ENCODE measurements at places on chromosomes 3 and 15.

GRCh38 chr3:73530022-73530396 lies 94.7 kb downstream of the PDZRN3 start:
- DNase-seq = no peak

DNA sequence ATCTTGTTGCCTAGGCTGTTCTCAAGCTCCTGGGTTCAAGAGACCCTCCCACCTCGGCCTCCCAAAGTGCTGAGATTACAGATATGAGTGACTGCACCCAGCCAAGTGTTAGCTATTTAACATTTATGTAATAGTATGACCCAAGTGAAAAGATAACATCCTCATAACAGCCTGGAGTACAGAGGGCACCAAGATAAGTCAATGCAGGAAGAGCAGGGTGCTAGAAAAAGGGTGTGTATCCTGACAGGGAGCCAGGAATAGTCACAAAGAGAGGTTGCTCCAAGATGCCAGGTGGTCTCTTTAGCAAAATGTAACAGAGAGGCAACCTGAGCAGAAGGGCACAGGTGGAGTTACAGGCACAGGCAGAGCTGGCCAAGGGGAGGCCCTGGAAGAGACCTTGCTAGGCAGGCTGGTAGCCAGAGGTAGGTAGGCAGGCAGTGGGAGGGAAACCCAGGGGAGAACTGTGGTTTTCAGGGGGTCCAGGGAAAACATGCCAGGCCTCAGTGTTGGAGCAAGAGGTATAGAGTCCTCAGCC lies 277.4 kb downstream of the ERC2 start:
- DNase-seq = no peak

- no peak for DNase-seq
Observed at GRCh38 chr15:50758712-50759205, 6.7 kb downstream of the SPPL2A start.

GRCh38 chr15:25875566-25875965 lies 12.4 kb upstream of the ATP10A start:
- DNase-seq = no peak

DNA sequence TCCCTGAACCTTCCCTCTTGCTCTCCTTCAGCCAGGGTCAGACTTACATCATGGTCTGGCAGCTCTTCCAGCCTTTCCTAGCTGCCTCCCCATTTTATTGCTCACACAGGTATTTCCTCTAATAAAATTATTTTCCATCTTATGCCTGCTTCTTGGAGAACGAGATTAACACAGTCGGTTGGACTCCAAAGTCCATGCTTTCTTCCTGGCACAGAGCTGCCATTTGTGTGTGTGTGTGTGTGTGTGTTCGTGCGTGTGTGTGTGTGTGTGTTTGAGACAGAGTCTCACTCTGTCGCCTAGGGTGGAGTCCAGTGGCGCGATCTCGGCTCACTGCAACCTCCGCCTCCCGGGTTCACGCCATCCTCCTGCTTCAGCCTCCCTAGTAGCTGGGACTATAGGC lies 15.5 kb downstream of the FSD2 start:
- DNase-seq = no peak

DNA sequence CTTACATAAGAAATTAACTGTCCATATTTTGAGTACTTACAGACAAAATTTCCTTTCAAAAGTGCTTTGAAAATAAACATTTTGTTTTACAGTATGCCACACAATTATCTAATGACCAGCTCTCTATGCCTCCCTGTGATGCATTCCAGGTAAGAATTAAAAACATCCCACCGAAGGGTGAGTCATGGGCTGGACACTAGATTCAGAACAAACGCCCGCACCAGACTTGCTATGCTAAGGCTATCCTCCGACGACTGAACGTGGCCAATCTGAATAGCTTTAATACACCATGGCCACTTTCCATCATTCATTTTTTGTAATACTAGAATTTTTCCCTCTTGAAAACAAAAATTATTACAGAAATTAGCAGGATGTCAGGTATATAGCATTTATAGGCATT lies 139.8 kb upstream of the TNIK start:
- DNase-seq = no peak

DNA sequence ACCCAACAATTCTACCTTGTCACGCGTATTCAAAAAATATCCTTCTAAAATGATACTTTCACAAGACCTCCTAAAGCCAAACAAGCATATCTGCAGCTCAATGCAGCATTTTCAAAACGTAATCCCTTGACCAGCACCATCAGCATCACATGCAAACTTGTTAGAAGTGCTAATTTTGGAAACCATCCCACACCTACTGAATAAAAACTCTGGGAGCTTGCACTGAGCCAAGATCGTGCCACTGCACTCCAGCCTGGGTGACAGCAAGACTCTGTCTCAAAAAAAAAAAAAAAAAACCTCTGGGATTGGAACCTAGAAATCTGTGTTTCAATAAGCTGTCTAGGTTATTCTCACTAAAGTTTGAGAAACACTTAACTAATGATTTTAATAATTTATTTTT lies 223.3 kb upstream of the CCDC54 start:
- no peak for DNase-seq

- DNase-seq = no peak
Observed at GRCh38 chr3:177553012-177553411, 355.7 kb upstream of the TBL1XR1 start.

DNA sequence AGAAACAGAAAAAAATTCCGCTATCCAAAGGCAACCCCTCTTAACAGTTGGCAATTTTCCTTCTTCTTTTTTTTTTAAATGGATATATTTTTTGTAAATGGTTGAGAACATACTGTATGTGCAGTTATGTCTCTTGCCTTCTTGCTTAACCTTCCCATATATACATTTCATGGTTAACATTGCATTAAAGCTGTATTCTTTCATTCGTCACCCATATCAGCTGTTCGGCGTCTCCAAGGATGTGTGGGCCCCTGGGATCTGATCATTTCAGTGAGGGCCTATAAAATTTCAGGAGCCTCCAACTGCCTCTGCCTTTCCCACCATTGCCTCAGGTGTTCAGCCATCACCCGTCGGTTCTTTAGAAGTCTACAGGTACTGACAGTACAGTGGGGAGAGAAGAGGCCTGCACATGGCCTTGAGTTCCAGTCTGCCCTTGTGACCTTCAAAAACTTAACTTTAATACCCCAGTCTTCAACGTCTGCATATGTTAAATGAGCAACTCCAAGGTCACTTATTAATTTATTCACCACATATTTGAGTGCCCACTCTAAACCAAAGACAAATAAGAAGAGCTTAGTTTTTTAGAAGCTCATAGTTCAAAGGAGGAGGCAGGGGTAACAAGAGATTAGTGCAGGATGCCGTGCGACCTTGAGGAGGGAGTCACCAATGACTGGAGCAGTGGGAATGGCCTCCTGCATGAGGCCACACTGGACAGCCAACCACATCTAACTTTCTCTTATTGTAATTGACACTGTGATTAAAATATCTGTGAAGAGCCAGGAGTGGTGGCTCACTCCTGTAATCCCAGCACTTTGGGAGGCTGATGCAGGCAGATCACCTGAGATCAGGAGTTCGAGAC lies 6.9 kb downstream of the ST6GAL1 start:
- no peak for DNase-seq

GRCh38 chr15:85408270-85408746 lies 27.9 kb downstream of the AKAP13 start:
- no peak for DNase-seq

DNA sequence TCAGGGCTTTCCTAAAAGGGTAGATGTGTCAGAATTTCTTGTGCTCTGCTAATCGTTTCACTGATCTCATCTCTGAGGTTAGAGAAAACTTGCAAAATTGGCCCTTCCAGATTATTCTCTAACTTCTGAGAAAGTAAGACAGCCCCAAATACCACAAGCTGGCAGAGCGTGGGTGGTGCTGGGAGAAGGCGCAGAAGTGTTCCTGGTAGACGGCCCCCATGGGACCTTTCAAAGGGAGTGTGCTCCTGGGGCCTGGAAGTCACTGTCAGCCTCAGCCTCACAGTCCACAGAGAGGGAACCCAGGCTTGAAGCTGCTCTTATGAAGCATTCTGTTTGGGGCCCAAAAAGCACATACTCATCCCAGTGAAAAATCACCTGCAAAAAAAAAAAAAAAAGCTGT lies 86.5 kb upstream of the PFN2 start:
- DNase-seq = no peak

- DNase-seq = no peak
Observed at GRCh38 chr15:77119446-77119845, 48.5 kb upstream of the TSPAN3 start.

GRCh38 chr15:87623832-87624231 lies 632.7 kb downstream of the NTRK3 start:
- DNase-seq = no peak

GRCh38 chr15:95709959-95710695 lies 620.4 kb upstream of the NR2F2 start:
- DNase-seq = no peak

DNA sequence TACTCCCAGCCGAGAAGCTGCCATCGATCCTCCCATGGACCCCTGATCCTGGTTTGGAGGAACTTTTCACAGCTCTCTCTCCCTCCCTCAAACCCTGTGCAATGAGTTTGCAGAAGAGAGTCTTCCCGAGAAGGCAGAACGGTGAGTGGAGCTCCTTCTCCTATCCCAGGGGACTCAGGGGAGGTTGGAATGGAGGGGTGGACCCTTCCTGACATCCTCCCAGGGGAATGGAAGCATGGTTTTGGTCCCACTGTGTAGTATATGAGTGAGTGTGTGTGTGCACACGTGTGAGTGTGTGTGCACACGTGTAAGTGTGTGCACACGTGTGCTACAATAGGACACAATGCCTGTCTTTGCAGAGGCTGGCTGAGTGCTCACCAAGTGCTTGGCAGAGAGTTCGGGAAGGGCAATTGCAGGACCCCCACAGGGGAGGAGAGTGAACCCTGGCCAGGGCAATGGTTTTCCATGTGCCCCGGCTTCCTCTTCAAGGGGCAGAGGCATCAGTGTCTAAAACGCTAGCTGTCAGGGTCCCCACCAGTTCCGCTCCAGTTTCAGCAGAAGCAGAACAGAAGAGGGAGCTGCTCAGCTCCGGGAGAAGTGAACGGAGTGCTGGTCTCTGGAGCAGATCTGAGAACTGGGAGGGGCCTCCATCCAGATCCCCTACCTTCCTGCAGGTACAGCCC lies 13.8 kb upstream of the IL16 start:
- no peak for DNase-seq

- no peak for DNase-seq
Observed at GRCh38 chr3:32437896-32438295, 46.2 kb downstream of the CMTM7 start.

- DNase-seq = no peak
Observed at GRCh38 chr3:39668420-39668819, 141.0 kb upstream of the MYRIP start.

GRCh38 chr3:100665230-100665629 lies 44.1 kb upstream of the TFG start:
- DNase-seq = no peak

GRCh38 chr15:39889601-39890000 lies 30.5 kb downstream of the GPR176 start:
- no peak for DNase-seq

DNA sequence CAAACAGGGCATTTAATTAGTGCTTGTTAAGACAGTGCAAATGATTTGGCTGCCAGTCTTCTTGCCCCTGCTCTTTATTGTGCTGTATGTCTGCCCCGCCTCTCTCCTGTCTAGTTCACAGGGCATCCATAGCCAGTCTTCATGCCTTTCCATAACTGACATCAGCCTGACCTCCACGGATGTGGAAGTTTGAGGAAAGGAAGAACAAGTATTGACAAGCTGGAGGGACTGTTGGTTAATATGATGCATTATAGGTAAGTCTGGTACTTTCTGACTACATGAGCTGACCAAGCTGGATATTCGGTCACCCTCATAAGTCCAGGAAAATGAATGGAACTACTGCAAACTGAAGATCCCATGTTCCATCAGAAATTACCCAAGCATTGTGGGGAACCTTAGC lies 325.9 kb downstream of the TIGIT start:
- DNase-seq = no peak

GRCh38 chr3:68228856-68229255 lies 574.4 kb upstream of the SUCLG2 start:
- no peak for DNase-seq

- DNase-seq = no peak
Observed at GRCh38 chr3:43951813-43952212, 261.1 kb downstream of the ABHD5 start.

DNA sequence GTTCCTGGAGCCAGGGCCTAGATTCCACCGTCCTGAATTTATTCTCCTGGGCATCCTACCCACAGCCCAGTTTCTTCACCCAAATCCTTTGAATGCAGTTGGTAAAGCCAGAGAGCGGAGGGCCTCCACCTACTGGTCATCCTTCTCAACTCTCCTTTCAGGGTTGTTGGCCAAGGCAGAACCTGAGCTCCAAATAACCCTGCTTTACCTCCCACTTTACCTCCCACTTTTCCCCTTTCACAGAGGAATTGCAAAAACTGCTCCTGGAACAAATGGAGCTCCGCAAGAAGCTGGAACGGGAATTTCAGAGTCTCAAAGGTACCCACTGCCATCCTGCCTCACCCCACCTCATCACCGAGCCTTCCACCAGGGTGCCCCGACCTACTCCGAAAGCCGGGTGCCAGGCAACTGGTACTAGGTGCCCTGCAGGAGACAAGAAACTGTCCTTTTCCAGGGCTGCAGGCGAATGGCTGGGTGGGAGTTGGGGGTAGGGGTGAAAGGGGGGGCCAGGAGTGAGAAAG lies 6.8 kb downstream of the SKOR1 start:
- DNase-seq = no peak

- DNase-seq = peak; percentile 70
Observed at GRCh38 chr3:194637541-194638400, 4.6 kb upstream of the TMEM44 start.

DNA sequence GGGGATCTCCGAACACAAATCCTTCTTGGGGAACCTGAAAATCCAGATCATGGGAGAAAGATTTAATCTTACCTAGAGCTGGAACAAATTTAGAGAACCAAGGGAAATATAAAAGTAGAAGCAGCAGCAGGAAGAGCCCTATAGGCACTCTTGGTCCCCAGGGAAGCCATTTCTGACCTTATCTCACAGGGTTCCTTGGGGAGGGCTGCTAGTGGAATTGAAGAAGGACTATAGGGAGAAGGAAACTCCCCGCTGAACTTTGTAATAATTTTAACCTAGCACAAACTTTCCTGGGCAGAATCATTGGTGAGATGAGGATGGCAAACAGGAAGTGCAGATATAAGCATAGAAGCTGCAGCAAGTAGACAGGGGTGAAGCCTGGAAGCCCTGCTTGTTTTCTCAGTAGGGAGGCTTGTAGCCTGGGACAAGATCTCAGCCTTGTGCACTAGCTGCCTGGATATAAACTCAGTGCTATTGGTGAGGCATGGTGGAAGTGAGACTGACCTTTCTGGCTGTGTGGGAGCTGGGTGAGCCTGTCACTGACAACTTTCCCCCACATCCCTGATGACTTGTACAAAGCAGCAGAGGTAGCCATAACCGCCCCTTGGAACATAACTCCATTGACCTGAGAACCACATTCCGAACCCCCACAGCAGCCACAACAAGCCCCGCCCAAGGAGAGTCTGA lies 343.0 kb upstream of the TGFBR2 start:
- no peak for DNase-seq

GRCh38 chr3:117898722-117899522 lies 1135.7 kb downstream of the IGSF11 start:
- DNase-seq = no peak

- no peak for DNase-seq
Observed at GRCh38 chr3:106124818-106125217, 256.0 kb upstream of the CBLB start.

- no peak for DNase-seq
Observed at GRCh38 chr3:10889206-10889960, 73.4 kb downstream of the SLC6A11 start.

- peak; percentile 70 for DNase-seq
Observed at GRCh38 chr3:13887495-13888300, 7.8 kb upstream of the WNT7A start.

All from cardiac septum (tissue), 1 donor.